Activated CD8-positive, alpha-beta memory T cell treated with anti-CD3 and anti-CD28 coated beads for 1 hour (primary cell): ENCODE measurements at places on chromosomes 2 and 18.

- no peak for DNase-seq
Observed at GRCh38 chr2:10174173-10174572, 51.6 kb downstream of the RRM2 start.

- no peak for DNase-seq
Observed at GRCh38 chr2:73089270-73090030, 17.9 kb upstream of the SFXN5 start.

- no peak for DNase-seq
Observed at GRCh38 chr2:174691201-174691779, 73.0 kb downstream of the CHRNA1 start.

DNA sequence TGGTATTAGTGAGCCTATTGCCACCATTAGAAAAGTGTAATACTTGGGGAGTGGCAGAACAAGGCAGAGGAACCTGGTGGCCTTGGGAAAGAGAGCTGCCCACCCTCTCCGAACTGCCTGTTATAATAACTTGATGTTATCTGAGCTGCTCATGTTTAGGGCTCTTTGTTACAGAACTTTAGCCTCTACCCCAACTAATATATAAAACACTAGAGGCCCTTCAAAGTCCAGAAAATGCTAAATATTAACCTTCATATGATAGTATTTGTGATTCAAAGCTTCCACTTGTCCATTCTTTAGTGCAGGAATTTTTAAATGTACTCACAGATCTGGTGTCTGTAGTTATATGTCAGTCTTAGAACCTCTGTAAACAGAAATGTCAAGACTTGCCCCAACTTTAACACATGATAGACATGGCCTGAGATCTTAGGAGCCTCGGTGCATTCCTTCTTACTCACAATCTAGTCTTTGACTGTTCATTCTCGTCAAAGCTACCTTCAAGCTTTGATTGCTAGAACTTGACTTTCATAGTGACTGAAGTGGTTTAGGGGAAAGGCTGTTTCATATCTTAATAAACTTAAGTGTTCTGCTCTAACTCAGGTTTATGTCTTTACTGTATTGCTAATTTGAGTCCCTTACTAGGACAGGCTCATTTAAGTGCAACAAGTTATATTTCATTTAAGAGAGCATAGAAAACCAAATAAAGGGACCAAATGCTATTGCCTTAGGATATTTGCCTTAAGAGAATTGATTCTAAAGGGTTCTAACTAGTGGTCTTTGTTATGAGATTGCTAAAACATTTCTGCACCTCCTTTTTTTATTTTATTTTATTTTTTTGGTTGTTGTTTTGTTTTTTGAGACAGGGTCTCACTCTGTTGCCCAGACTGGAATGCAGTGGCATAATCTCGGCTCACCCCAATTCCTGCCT lies 41.6 kb downstream of the DDX1 start:
- no peak for DNase-seq

- no peak for DNase-seq
Observed at GRCh38 chr2:183925281-183925680, 673.0 kb upstream of the ZNF804A start.

DNA sequence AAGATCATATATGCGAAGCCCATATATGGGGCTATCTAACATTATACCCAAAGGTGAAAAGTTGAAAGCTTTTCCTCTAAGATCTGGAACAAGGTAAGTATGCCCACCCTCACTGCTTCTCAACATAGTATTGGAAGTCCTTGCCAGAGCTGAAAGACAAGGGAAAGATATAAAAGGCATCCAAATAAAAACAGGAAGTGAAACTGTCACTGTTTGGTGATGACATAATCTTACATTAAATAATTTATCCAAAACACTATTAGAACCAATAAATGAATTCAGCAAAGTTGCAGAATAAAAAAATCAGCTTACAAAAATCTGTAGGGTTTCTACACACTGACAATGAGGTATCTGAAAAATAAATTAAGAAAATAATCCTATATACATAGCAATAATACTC lies 205.8 kb downstream of the INSIG2 start:
- DNase-seq, result no peak

DNA sequence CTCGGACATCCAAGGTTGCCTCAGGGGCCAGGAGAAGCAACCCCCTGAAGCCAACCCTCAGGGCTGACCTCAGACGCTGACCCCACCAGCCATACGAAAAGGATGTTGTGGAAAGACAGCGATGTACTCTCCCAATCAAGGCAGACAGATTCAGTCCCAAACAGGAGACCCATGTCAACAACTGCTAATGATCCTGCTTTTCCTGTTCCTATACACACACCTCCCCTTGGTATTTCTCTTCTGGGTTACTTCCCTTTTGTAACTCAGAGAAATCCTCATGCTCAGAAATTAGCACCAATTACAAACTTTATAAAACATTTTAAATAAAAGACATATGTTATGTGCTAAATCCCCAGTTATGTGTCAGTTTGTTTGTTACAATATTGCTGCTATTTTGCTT lies 120.8 kb downstream of the PID1 start:
- no peak for DNase-seq

DNA sequence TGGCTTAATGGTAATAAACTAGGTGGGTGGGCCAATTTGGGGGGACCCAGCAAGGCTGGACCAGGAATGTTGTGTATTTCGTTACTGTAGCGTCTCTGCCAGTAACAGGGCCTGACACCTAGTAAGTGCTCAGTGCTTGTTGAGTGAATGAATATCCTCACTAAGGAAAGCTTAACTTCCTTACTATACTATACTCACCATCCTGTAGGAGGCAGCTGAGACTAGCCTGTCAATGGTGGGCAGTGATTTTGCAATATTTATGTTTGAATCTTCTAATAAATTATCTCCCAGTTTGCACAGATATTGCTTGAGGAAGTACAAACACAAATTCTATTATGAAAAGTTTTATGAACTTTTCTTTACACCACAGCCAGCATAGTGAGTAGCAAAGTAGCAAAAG lies 370.7 kb upstream of the SYT4 start:
- no peak for DNase-seq

DNA sequence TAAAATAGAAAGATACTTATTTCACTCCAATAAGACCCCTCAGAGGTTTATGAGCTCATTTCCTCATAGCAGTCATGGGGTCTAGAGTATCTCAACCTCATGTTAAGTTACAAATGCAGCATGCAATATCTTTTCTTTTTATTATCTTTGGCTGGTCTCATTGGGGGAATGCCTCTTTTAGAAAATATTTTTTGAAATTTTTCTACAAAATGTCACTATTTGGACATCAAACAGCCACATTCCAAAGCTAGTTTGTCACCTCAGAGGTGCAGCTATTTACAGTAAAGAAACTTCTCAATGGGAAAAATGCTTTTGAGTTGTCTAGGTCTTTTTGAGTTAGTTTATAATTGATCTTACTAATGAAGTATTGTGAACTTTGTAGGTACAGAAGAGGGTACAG lies 370.7 kb upstream of the LRATD1 start:
- no peak for DNase-seq

GRCh38 chr18:495017-495416 lies 5.5 kb downstream of the COLEC12 start:
- DNase-seq, result no peak

- DNase-seq, result no peak
Observed at GRCh38 chr18:66874812-66875474, 271.1 kb upstream of the CDH19 start.

DNA sequence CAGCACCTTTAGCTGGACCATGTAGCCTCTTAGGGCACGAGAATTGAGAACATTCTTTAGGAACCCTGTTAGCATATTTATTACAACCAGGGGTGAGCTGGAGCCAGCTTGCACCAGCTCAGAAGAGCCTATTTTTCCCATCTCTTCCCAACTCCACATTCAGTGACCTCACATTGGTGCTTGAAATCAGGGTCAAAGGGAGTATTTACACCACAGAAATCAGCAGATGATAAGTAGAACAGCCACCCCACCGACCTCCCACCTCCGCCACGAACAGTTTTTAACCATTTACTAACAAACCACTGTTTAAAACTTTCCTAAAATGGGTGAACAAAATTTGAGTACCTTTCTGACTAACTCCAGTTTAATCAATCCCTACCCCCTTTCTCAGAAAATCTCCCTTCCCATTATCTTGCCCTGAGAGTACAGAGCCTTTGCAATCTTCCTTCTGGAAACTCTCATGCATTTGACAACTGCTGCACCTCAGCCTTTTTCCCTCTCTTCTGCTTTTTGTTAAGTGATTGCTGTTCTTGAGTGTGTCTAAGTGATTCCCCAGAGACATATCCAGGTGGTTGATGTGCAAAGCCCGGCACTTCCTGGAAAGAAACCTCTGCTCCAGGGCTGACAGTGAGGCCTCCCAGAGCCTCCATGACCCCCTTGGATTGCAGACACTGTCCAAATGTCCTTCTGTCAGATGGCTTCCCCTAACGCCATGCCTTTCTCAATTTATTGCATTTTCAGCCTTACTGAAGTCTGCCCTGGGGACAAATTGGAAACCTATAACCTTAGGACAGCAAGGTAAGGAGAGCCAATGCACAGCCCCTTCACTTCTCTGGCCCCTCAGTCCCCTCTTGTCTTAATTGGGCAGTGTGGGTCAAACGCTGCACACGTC lies 389.5 kb upstream of the TNP1 start:
- no peak for DNase-seq

- no peak for DNase-seq
Observed at GRCh38 chr2:2706306-2706705, 375.2 kb upstream of the MYT1L start.

- no peak for DNase-seq
Observed at GRCh38 chr2:144989579-144990270, 469.8 kb upstream of the ZEB2 start.

DNA sequence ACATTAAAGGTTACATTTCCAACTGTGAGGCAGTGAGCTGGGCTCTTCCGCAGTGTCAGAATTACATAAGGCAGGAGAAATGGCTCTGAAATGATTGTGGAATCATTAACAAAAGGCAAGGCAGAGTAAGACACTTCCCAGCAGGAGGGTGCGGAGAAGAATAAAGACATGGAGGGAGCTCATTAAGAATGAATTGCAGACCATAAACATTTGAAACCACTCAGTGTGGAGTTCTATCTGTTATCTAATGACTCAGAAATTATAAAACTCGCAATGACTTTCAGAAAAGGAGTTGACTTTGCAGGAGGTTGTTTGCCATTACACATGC lies 77.0 kb downstream of the SMIM21 start:
- DNase-seq, result no peak

DNA sequence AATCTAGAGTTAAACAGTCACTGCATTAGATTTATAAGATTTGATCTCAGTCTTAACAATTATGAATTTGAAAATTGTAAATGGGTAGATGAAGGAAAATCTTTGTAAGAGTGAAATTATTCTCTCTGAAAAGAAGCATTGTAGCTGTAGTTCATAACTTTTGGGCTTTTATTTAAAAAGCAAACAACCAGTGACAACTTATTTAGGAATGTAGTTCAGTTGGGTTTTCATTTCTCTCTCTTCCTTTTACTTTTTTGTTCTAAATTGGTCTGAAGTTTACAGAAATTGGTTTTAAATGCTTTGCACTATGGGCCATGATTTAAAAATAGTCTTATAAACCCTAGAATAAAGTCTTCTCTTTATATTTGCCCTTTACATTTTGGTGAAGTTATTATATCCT lies 296.6 kb downstream of the GULP1 start:
- no peak for DNase-seq

GRCh38 chr2:202032846-202033316 lies 774 bp upstream of the FZD7 start:
- DNase-seq, result no peak

DNA sequence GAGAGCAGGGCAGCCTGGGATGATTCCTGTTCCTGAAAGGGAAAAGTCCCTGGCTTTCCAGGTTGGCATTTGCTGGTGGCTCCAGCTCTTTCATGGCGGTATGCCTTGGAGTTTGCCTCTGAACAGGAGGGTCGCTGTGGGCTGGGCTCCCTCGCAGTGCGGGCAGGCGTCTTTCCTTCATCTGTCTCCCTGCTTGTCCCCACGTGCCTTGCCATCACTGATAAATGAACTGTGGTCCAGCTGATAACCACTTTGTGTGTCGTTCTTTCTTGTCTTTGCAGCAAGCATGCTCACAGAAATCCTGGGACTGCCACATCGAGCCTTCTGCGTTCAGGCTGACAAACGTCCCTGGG lies 35.3 kb downstream of the SMIM21 start:
- DNase-seq, result no peak

GRCh38 chr2:32947484-32948143 lies 861 bp downstream of the LTBP1 start:
- no peak for DNase-seq

GRCh38 chr2:66405473-66405872 lies 29.5 kb upstream of the MEIS1 start:
- no peak for DNase-seq

- no peak for DNase-seq
Observed at GRCh38 chr2:239269916-239270315, 130.9 kb downstream of the HDAC4 start.

DNA sequence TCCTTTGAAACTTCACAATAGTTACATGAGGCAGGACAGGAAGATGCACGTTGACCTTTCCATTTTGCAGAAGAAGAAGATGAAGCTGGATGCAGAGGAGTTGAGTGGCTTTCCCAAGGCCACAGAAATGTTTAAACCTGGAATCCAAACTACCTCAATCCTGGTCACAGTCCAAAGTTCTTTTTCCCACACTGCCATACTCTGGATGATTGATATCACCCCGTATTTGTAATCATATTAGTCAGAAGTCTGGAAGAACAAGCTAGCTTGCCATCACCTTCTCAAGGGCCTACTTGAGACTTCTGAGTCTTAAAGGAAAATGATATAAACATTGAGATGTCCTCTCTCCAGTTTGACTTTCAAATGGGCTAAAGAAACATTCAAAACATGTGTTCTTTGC lies 190.1 kb downstream of the LNPK start:
- no peak for DNase-seq

GRCh38 chr18:48488388-48488850 lies 50.4 kb upstream of the CTIF start:
- DNase-seq, result no peak

- no peak for DNase-seq
Observed at GRCh38 chr2:241108271-241109209, 6.5 kb upstream of the MTERF4 start.

DNA sequence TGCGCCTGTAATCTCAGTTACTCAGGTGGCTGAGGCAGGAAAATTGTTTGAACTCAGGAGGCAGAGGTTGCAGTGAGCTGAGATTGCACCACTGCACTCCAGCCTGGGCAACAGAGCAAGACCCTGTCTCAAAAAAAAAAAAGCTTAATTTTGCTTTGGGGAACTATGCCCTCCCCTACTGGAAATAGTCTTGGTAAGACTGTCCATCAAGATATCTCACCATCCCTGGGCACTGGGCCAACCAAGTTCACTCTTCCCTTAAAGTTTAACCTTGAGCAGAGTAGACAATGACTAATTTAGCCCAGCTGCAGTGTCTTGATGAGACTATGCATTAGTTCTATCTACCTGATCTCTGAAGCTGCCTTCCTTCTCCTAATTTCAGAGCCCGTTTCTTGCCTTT lies 44.7 kb downstream of the ASXL2 start:
- DNase-seq, result no peak
